CD8-positive, alpha-beta T cell (primary cell): ENCODE measurements at places on chromosomes 7 and 10.

- DNase-seq: no peak
Measured at GRCh38 chr10:7264313-7264756, 146.5 kb downstream of the SFMBT2 start.

GRCh38 chr10:59176241-59177030 lies at the start of gene PHYHIPL:
TSS of gene PHYHIPL (plus strand) at chr10:59176643. CDS start at chr10:59176854, 211 bp downstream.
- no peak for DNase-seq

- no peak for DNase-seq
Measured at GRCh38 chr7:143043391-143043790, 8.8 kb upstream of the OR6V1 start.

DNA sequence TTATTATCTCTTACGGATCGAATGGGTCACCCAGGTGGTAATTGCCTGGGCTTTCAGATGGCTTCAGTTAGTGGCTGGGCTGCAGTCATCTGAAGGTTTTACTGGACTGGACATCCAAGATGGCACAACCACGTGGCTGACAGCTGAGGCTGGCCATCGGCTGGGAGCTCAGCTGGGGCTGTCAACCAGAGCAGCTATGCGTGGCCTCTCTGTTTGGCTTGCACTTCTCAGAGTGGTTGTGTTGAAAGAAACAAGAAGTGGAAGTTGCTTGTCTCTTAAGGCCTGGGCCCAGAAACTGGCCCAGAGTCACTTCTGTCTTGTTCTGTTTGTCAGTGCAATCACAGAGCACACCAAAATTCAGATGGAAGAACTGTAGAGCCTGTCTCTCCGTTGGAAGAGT lies 5.7 kb upstream of the GDI2 start:
- DNase-seq: no peak

GRCh38 chr7:34162677-34163076 lies 257.3 kb downstream of the BMPER start:
- no peak for DNase-seq

DNA sequence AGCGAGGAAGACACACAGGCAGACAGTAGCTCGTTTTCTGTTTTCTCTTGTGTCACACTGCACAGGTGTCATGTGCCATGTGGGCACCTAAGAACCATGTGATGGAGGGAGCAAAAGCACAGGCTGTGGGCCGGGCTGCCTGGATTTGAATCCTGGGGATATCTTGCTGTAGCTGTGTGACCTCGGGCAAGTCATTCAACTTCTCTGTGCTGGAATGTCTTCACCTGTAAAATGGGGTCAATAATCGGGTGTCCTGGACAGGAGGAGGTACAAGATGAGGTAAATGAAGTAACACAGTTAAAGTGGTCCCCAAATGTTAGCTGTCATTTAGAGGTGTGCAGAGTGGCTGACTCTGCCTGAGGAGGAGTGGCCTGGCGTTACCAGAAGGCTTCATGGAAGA lies 246.9 kb downstream of the RPS24 start:
- DNase-seq: no peak

- no peak for DNase-seq
Measured at GRCh38 chr10:4285121-4285520, 500.1 kb upstream of the KLF6 start.

- no peak for DNase-seq
Measured at GRCh38 chr10:22159180-22159579, 58.6 kb downstream of the EBLN1 start.
